ENCODE measurements at places on chromosomes 6 and 20.
A peak's percentile ranks its signal among the peaks of the same experiment; 100 is the strongest.

- DNase-seq = no peak
Observed at GRCh38 chr6:113464960-113465359, 392.2 kb upstream of the MARCKS start.

GRCh38 chr6:25629198-25629576 lies 22.8 kb upstream of the SCGN start:
- no peak for DNase-seq

DNA sequence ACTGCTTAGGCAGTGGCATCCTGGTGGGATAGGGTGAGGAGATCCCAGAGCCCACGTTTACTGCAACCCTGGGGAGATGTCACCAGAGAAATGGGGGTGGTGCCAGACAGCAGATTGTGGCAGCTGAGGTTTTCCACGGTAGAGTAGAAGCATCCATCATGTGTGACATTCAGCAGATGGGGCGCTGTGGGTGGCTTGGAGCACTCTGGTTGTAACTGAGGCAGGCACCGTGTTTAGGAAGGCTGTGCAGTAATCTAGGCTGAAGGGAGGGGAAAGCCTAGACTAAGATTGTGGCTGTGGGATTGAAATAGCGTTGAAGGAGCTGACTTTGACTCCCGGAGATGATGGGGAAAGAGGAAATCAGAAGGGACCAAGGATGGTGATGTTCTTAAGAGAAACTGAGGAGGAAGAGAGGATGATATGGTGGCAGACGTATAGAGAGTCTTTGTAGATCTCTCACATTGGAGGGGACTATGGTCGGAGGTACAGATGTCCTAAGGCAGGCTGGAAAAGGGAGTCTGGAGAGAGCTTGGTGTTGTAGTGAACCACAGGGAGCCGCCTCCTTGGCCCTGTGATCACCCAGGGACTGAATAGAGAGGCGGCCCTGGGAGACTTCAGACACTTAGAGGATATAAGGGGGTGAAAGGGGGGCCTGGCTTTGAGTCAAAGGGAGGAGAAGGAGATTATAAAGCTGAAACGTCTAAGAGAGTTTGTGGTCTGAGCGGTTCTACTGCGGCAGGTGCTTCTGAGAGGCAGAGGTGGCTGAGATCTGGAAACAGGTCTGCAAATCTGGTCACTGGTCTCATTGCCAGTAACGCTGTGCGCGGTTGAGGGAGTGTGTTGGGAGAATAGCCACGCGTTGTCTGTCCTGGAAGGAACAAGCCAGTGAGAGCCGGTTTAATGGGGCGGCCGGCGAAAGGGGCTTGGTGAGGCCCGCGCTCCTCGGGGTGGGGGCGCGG lies 792 bp upstream of the MICA start:
- peak; percentile 77 for DNase-seq

DNA sequence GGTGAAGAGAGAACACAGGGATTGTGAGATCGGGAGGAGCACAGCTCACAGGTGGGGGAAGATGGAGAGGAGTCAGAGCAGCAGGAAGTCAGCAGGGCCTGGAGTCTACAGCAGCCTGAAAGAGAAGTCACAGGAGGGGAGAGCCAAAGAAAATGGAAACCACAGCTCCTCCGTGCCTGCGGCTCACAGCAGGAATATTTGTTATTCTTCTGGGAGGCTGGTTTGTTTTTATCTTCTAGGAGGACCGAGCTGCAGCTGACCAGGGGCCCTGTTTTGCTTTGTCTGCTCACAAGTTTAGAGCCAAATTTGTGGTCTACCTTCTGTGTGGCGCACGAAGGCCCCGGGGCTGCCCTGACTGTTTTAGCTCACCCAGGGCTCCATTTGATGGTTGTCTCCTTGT lies 81.8 kb downstream of the CLIC5 start:
- no peak for DNase-seq

DNA sequence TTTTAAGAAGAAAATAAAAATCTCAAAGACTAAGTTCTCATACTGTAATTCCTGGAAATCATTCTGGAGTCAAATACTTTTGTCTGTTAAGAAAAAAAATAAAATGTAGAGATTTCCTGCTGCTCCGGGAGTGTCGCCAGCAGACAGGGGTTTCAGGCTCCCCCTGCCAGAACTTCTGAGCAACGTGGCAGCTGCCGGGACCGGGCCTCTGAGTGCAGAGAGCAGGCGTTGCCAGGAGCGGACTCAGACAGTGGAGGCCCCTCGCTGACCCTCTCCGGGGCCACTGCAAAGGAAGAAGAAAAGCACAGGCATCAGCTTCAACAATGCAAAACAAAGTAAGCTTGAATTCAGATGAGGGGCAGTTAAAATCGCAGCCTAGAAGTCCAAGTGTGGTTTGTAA lies 95.5 kb downstream of the THBS2 start:
- no peak for DNase-seq

DNA sequence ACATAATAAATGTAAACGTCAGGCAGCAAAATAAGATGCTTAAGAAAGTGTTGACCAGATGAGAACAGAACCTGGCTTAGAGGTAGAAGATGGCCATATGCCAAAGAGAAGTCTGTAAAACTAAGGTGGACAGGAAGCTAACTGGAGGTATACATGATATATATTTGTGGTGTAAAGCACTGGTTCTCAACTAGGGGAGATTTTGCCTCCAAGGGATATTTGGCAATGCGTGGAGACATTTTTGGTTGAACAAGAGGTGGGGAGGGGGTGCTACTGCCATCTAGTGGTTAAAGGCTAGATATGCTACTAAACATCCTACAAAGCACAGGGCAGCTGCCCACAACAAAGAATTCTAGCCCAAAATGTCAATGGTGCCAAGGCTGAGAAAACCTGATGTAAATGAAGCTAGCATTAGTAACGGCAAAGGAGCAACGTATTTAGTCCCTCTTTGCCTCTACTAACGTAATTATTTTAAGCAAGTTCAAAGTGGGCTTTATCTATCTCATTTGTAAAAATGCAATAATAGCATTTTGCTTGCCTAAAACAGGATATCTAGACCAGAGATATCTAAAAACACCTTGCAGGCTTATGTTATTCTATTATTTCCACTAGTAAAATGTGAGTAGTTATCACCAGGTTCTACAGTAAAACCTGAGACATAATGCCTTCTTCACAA lies 182.6 kb downstream of the RNGTT start:
- peak; percentile 90 for DNase-seq

DNA sequence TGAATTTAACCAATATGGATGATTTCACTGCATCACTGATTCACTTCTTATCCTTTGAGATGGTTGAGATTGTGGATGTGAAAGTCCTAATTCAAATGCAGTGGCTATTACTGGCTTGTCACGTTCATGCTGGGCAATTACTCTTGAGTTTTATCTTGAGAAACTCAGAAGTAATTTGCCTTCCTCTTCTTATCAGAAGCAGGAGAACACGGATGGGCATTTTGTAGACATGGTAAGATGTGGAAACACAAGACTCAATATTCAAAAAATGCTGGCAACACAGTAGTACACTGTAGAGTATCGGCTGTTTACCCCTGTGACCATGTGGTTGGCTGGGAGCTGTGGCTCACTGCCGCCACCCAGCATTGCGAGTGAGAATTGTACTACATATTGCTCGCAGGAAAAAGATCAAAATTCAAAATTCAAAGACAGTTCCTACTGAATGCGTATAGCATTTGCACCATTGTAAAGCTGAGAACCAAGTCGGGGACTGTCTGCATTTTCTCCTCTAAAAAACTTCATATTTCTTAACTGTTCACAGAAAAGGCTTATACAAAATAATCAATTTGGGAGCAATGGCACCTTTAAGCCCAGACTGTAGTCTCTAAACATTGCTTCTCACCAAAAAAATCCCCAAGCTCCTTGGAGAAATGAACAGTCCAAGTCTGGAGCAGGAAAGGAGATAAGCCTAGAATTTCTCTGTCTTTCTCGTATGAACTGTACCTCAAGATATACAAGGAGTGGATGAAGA lies 61.9 kb upstream of the ELOVL5 start:
- peak; percentile 20 for DNase-seq

DNA sequence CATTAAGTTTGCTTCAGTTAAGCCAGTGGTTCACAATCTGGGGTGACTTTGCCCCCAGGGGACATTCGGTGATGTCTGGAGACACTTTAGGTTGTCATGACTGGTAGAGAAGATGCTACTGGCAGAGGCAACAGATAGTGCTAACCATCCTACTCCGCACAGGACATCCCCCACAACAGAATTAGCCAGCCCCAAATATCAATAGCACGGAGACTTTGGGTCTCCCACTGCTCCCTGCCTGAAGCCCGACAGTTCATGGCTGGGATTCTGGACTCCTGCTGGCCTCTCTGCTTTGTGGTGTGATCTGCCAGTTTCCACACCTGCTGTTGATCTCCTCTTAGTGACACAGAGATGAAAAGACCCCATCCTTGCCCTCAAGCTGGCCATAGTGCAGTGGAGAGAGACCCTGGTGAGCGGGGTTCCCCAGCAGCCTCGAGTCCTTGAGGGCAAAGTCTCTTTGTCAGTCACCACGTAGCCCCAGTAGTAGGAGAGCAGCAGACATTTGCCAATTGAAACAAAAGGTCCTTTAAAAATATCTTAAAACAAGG lies 24.7 kb upstream of the TTPAL start:
- DNase-seq = no peak

- no peak for DNase-seq
Observed at GRCh38 chr6:87210979-87211378, 55.6 kb downstream of the ZNF292 start.

DNA sequence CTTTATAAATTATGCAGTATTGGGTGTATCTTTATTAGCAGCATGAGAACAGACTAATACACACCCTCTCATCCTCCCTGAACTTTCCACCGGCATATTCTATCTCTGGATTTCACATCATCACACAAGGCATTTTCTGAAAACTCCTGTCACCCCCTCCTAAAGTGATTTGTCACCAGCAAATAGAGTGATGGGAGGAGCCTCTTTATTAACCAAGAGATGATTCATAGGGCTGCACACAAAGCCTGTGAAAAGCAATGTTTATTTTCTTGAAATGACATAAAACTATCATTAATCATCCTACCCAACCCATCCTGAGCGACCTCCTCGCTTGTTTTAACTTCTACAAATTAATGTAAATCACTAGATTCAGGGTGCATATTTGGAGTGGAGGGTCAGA lies 394.7 kb upstream of the SULF2 start:
- DNase-seq = no peak

- no peak for DNase-seq
Observed at GRCh38 chr6:117396228-117396627, 29.5 kb downstream of the ROS1 start.

DNA sequence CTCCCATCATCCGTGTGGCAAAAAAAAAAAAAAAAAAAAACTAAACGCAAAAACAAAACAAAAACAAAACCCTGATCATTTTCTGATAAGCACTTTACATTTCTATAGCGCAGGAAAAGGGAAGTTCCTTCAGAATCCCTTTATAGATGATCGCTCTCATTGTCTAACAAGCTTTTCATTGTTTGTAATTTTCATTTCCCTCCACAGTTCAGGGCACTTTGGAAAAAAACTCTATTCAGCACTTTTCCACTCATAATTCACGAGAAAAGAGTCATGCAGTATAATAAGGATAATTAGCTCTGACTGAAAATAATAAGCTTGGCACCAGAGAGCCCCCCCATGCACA lies 89.4 kb upstream of the ATXN1 start:
- DNase-seq = no peak
